ENCODE measurements at places on chromosomes 6 and 20. TPM values are rescaled to one million over a fixed set of nuclear protein-coding genes. Genes with fewer than 3 reads are reported as not detected.

Gene PLA2G7
- polyA plus RNA-seq, result not detected

Gene SPEF1
- 0.07 TPM for polyA plus RNA-seq

Gene ZBP1
- polyA plus RNA-seq, result not detected

Gene LZTS3
- 2.6 TPM for polyA plus RNA-seq

Gene DUSP15
- not detected for polyA plus RNA-seq

Gene MEI4
- polyA plus RNA-seq, result not detected

Gene CYP21A2
- not detected for polyA plus RNA-seq

Gene SLC13A3
- 2.3 TPM for polyA plus RNA-seq

Gene CHMP4B
- polyA plus RNA-seq, result 83.2 TPM
